GM23338 (cell line): ENCODE measurements at places on chromosomes 13 and 19.
A peak's percentile ranks its signal among the peaks of the same experiment; 100 is the strongest.

GRCh38 chr13:46348961-46349360, 38.1 kb downstream of the RUBCNL start:
- DNase-seq, result no peak

DNA sequence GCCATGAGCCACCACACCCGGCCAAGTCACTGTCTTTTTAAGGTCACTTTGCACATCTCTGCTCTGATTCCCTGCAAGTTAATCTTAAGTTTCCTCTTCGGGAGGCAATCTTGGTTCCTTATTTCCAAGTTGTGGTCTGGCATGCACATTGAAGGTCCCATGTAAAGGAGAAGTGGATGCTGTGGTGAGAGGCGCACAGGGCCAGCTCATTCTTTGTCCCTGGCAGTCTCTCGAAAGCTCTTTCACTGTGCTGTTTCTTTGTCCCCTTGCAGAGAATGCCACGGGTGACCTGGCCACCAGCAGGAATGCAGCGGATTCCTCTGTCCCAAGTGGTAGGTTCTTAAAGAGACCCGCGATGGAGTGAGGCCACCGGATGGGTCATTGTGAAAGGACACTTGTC, 16.4 kb upstream of the C19orf33 start:
- no peak for DNase-seq

DNA sequence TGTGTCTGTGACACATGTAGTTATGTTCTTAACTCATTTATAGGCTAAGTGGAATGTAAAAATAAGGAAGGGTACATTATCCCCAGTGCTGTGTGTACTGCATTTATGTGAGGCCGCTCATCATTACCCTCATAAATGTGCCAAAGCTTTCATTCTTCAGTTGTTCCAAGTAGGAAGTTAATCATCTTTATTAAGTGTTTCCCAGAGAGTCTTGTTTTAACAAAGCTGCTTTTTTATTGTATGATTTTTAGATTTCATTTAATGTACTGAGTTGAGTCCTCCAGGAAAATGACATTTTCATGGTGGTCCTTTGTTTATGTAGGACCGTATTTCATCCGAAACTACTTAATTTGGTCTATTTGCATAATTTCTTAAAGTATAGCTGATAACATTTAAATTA, 379.8 kb downstream of the DLEU7 start:
- no peak for DNase-seq

- peak; percentile 12 for DNase-seq
These were observed 79.3 kb upstream of the TEX29 start for GRCh38 chr13:111241006-111241755.
